ENCODE measurements at places on chromosomes 12 and 14.
A peak's percentile ranks its signal among the peaks of the same experiment; 100 is the strongest.

- DNase-seq: no peak
Observed at GRCh38 chr14:104652386-104652785, 37.0 kb upstream of the INF2 start.

GRCh38 chr14:63764620-63765139 is 36.8 kb upstream of the SGPP1 start:
- no peak for DNase-seq

- DNase-seq: no peak
Observed at GRCh38 chr14:95037273-95037672, 120.1 kb downstream of the DICER1 start.

DNA sequence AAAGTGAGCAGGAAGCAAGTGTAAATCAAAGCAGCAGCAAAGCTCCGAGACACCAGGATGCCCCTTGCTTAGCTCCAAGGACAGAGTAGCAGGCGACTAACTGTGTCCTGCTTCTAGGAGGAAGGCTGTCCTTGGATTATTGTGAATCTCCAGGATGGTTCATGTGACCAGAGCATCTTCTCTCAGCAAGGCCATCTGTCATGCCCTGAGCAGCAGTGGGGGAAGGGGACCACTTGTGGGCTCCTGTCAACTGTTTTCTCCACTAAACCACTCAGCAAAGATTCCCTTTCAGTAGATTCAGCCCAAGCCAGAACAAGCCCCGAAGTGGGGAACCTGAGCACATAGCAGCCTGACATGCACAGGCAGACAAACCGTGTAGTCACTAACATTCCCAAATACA is 19.4 kb downstream of the MAP3K9 start:
- no peak for DNase-seq

DNA sequence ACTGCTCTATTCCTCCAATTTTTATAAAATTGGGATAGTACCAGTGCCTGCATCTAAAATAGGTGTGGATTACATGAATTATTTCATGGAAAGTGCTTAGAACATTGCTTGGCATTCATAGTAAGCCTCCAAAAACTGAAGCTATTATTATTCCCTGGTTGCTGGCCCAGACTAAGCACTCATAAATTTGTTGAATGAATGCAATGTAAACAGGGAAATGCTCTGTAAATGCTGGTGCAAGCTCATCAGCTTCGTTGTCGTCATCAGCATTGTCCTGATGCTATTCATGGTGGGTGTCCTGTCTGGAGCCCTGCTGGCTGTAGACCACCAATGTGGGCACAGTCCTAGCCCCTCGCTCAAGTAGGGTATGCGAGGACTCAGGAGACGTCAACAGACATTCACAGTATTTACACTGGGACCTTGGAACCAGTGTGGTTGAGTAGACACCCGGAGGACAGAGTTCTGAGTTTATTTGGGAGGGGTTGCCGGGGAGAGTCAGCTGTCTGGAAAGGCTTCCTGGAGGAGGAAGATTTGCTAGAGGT is 16.5 kb downstream of the BDKRB2 start:
- no peak for DNase-seq

GRCh38 chr14:28766469-28766955 is at the start of gene FOXG1:
FOXG1 (plus strand) TSS chr14:28766787; CDS start chr14:28767280, 493 bp downstream.
- no peak for DNase-seq

DNA sequence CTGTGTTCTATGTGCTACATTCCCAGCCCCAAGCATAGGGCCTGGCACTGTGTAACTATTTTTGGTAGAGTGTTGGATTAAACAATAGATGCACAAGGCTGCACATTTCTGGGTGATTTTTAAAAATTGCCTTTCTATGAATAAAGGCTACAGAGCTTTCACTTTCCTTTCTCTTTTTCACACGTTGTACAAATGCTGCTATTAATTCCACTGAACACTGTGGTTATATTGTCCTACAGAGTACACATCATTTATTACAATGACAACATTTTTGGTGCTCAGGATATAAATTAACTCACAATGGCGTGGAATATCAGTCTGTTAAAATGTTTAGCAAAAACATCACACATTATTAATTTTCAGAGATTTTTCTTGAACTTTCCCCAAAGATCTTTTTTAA is 3.6 kb upstream of the EML1 start:
- no peak for DNase-seq

DNA sequence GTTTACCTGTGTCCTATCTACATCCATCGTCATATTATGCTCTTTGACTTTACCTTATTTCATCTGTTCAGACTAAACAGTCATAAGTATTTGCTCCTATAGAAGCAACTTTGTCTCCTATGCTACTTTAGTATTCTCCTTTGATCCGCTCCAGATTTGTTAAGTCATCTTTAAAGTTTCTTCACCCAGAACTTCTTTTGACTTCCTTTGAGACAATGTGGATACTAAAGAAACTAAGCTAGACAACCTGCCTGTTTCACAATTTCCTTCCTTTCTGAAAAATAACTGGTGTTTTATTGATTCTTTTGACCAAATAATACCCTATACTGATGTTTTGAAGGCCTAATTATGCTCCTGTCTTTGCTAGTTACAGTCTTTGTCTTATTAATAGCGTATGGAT is 30.0 kb upstream of the LRRK2 start:
- no peak for DNase-seq

DNA sequence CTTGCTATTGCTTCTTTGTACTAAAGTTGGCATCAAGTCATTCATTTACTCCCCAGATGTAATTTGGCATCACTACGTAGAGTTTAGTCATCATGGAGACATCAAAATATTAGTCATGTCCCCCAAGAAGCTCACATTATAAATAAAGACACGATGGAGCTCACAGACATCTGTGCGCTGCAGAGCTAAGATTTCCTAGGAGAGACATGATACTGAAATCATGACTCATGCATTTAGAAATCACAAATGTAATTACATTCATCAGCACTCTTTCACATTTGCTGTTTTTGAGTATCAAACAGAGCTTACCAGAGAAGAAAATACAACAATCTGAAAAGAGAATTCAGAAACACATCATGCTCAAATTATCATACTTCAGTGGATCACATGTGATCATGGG is 169.8 kb downstream of the LRIG3 start:
- no peak for DNase-seq

- peak; percentile 31 for DNase-seq
Observed at GRCh38 chr14:71474301-71475265, 457.6 kb upstream of the RGS6 start.

DNA sequence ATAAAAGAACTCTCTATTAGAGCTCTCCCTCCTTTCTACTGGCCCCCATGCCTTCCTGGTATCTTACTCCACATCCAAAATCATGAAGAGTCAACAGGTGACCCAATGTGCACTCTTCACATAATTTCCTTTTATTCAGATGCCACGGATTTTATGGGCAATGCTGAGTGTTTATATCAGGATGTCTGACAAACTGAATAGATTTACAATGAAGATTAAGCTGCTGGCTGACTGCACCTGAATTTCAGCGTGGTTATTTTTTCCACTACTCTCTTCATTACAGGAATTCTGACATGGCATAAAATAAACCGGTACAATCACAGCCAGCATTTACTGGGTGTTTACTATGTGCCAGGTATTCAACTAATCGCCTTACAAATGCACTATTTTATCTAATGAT is 29.4 kb upstream of the CERS5 start:
- no peak for DNase-seq

DNA sequence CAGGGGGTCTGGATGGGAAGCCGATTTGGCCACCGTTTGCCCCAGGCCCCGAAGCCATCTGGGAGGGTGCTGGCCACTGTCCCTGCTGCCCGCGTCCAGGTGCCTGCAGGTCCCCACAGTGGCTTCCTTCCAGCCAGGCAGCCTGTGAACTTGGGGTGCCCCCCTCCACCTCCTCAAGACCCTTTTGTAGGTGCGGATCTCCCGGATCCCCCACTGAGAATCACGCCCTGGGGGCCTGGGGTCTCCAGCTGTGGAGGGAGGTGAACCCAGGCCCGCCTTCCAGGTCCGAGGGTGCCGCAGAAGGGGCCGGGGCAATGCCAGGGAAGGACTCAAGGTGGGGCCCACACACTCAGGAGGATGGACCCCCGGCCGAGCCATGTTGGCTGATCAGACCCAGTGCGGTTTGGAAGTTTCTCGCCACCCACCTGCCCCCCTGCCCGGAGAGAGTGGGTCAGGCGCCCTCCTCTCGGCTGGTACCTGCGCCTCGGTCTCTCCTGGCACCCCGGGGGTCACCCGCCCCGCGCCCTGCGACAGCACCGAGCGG is 1.7 kb downstream of the MMP17 start:
- DNase-seq: no peak

- no peak for DNase-seq
Observed at GRCh38 chr12:1022032-1022970, 31.3 kb downstream of the ERC1 start.

DNA sequence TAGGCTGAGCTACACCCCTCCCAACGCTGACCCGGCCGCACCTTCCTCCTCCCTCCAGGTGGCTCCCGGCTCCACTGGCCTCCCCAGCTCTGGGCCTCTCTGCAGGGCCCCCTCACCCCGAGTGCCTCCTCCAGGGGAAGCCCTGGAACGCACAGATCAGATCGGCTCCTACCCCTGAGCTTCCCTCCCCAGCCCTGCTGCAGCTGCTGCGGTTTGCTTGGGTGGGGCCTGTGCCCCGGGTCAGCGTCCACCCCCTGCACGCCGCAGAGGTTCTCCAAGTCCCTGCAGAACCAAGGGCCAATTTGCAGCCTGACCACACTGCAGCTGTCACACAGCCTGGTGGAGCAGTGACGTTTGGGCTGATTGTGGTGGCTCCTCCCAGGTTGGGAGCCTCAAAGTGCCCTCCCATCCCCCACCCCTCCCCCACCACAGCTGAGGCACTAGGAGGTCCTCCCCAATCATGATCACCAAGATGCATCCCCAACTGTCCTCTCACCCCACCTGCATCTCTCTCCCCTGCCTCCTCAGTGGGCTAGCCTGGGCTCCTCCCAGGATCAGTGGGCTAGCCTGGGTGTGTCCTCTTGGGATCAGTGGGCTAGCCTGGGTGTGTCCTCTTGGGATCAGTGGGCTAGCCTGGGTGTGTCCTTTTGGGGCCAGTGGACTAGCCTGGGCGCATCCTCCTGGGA is 12.8 kb upstream of the FBRSL1 start:
- DNase-seq: no peak

- DNase-seq: no peak
Observed at GRCh38 chr12:92234533-92234932, 88.9 kb upstream of the BTG1 start.

DNA sequence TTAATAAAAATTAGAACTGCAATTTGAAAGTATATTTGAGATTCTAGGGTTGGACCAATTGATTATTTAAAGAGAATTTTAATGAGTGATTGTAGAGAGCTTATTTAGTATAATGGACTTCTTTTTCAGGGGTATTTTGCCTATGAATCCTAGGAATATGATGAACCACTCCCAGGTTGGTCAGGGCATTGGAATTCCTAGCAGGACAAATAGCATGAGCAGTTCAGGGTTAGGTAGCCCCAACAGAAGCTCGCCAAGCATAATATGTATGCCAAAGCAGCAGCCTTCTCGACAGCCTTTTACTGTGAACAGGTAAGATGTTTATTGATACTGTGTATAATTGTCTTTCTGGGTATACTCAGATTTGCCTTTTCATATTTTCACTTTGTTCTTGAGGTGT is 35.9 kb upstream of the KCNMB4 start:
- no peak for DNase-seq

GRCh38 chr14:59870277-59871165 is at the start of gene RTN1:
RTN1 (minus strand) TSS chr14:59870776; CDS start chr14:59870630, 146 bp downstream.
- peak; percentile 23 for DNase-seq

GRCh38 chr12:8513256-8513655 is at the start of gene CLEC4D:
CLEC4D (plus strand) TSS chr12:8513503; CDS start chr12:8513733, 230 bp downstream.
- DNase-seq: no peak

GRCh38 chr14:105087308-105087962 is 22.2 kb upstream of the GPR132 start:
- no peak for DNase-seq
